ENCODE measurements at places on chromosomes 12 and 14.

DNA sequence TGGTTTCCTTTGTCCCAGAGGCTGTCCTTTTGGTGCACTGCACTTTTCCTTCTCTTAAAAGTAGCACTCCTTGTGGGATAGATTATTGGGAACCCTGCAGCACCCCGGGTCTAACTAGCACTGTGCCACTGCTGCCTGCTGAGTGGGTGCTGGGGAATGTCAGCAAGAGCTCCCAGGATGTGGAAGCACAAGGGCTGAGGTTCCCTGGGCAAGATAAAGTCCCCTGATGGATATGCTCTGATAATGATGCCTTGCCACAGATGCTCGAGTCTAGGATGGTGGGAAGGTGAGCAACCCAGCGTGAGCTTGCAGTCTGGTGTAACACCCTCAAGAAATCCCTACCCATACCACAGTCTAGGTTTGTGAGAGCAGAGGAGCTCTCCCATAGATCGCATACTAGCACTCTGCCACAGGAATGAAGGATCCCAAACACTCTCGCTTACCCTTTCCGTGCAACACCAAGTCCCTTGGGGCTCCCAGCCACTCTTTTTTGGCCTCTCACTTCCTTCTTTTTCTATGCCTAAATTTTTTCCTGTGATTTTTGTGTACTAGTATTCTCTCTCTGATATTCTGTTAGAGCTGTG is 32.6 kb downstream of the USP15 start:
- no peak for DNase-seq

DNA sequence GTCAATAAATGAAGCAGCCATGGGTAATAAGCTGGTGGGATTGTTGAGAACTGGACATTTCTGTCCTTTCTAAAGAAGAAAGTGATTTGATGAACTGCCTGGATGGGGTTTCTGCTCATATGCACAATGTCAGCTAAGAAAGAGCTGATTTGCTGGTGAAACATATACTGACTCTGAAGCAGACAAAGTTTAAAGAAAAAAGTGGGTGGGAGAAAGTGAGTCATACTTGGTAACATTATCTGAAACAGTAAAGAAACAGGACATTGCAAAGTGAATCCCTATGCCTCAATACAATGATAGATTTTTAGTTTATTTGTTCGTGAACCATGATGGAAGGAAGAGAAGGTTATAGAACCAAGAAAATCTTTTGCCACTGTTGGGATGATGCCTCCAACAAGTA is 95.6 kb upstream of the DNM1L start:
- no peak for DNase-seq

GRCh38 chr12:110002676-110003515 is 3.7 kb downstream of the ANKRD13A start:
- no peak for DNase-seq

DNA sequence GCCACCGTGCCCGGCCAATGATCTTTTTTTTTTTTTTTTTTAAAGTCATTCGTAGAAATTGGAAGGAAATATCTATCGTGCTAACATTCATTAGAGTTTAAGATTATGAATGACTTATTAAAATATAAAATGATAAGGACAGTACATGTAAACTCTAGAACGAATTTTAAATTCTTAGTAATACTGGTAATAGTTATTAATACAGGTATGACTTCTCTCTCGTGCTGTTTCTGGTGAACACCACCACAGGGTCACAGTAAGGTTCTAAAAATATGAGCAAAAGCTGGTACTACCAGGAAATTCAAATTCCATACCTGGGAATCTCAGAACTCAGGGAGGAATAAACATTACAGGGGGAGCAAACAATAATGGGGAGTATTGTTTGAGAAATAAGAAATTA is 26.2 kb downstream of the WNK1 start:
- DNase-seq = no peak

DNA sequence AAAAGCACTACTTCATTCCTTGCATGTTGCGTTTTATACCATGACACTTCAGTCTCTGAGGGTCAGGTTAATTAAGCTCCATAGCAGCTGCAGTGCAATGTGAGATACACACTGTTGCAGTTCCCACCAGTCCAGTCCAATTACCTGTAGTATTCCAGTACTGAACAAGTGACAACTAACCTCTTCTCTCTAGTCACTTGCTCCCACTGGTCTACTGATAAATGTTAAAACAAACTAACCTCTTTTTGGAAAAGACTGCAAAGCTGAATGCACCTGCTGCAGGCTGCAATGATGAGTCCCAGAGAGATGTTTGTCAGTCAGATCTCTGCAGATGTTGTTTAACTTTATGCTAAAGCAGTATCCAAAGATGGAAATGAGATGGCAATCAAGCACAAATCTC is 7.9 kb downstream of the NOVA1 start:
- DNase-seq = no peak

- DNase-seq = no peak
Observed at GRCh38 chr14:39025810-39026627, 77.0 kb downstream of the SEC23A start.

DNA sequence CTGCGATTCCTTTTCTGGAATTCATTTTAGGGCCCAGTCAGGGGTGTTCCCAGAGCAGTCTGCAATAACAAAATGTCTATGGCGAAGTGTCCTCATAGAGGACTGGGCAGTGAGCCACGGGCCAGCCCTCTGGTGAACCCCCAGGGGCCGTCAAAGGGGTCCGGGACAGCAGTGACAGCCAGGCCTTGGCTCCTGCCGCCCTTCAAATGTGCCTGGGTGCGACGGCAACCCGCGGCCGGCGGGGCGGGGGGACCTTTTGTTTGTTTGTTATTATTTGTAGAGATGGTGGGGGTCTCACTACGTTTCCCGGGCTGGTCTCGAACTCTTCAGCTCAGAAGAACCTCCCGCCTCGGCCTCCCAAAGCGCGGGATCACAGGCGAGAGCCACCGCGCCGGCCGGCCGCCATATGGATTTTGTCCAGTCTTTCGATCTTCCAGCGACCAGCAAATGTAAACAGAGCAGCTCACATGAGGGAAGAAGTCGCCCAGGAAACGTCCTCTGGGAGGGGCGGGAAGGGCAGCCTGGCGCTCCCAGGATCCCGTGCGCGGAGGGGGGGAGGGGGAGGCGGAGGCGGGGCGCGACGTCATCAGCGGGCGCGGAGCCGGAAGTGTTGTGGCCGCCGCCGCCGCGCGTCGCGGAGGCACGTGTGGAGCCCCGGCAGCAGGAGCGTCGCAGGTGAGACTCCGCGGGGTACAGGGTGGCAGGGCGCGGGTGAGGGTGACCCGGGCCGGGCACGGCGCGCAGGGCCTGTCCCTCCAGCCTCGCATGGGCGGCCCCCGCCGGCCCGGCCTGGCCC is at the start of gene TRMT61A:
Gene TRMT61A (plus strand): TSS at position 610 of the 796 bp plus-strand sequence. CDS start 783 bp downstream, outside the sequence.
- peak; percentile 89 for DNase-seq

GRCh38 chr12:82109243-82109642 is 248.9 kb downstream of the CCDC59 start:
- no peak for DNase-seq

- peak; percentile 16 for DNase-seq
Observed at GRCh38 chr12:115451780-115452736, 768.1 kb upstream of the TBX3 start.

Measured in anterior cingulate cortex (tissue), 58 donors.